ENCODE measurements at places on chromosomes 16 and 17.

- DNase-seq: no peak
Observed at GRCh38 chr16:144797-145252, 6.4 kb upstream of the NPRL3 start.

- no peak for DNase-seq
Observed at GRCh38 chr16:50395763-50396710, 27.2 kb upstream of the BRD7 start.

DNA sequence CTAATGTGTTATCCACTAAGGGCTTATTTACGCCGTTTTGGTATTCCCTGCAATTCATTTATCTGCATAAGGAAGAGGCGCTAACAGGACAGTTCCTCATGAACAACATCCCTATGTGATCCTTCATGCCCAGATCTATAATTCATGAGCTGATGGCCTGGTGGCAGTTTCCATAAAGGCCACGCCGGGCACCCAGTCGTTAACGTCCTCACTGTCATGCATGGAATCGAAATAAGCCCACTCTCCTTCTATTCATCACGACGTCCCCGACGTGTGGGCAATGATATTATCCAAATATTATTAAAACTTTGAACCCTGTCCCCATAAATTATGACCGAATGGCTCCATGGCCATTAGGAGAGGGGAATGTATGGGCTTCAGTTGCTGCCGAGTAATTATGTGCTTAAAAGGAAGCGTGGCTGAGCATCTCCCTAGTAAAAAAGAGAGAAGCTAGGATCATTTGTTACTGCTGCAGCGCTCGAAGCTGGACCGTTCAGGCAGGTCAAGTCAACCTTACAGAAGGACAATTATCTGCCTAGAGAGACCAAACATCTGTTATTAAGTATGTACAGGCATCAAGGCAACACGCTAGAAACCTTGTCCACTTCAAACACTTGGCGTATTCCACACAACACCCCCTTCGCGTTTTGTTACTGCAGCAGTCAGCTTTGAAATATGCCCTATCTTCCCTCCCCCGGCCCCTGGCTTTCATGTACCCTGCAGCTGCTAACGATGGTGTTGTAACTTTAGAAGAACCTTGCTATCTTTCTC is 94.0 kb upstream of the SALL1 start:
- no peak for DNase-seq

DNA sequence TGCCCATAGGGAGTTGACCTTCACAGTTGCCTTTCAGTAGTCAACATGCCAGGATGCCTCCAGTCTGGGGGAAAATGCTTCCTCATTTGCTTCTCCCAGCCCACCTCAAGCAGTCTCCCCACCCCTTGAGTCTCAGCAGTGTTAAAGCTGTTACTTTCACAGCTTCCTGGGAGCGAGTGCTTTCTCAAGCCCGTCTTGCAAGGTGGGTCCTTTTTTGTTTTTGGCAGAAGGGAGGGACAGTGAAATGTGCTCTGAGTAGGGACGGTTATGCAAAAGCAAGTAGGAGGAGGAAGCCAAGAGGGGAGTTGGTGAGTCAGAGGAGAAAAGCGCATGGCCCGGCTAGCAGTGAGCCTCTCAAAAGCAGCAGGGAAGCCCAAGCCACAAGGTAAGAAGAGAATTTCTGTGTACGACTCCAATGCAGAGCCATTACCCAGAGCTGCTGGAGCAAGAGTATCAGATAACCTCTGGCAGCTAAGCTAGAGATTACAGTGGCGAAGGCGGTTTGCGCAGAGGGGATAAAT is at the start of gene CHST4:
Gene CHST4, plus strand, starts transcription at position 316 of the 521 bp plus-strand sequence. CDS start 10,252 bp downstream, outside the sequence.
- DNase-seq: no peak

DNA sequence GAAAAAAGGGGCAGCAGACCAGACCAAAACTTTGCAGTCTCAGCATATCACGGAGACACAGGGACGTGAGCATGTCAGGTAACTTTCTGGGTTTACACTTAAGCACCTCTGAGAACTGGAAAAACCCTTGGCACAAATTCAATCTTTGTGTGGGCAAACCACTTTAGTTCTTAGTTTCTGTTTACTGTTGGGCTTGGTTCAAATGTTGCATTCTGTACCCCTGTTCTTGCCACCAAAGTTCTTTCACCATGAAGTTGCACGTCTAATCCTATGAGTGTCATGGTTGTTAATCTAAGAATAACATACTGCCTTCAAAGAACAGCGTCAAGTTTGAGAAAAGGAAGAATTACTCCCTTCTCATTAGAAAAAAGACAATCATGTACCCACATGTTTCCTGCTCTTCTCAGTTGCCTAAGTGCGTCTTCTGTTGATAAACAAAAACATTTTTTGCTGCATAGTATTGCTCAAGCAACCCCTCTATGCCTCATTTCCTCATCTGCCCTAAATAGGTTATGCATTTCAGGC is 11.6 kb downstream of the KRT33A start:
- DNase-seq: no peak

DNA sequence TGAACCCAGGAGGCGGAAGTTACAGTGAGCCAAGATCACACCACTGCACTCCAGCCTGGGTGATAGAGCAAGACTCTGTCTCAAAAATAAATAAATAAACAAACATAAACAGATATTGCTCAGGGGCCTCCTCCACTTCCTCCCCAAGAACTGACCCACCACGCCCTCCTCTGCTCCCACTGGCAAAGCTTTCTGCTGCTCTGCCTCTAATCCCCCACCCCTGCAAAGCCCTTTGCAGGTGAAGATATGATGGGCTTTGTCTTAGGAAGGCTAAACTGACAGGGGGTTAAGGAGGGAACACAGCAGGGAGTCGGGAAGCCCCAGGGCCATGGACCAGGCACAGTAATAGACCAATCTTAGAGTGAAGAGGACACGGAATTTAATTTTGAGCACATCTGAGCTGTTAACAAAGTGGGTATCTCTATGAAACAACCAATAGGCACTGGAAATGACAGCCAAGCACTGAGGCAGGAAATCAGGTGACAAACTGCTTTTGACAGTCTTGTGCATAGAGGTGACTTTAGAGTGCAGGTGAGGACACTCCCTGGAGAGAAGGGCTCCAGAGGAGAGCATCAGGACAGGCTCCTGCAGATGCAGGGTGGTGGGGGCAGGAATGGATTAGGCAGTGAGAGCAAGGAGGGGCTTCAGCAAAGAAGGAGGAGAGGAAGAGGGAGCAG is 6.4 kb upstream of the CD300LD start:
- DNase-seq: no peak

GRCh38 chr16:30805056-30805369 is 18.0 kb upstream of the ZNF629 start:
- no peak for DNase-seq

GRCh38 chr17:59790910-59791309 is 83.5 kb downstream of the VMP1 start:
- no peak for DNase-seq

DNA sequence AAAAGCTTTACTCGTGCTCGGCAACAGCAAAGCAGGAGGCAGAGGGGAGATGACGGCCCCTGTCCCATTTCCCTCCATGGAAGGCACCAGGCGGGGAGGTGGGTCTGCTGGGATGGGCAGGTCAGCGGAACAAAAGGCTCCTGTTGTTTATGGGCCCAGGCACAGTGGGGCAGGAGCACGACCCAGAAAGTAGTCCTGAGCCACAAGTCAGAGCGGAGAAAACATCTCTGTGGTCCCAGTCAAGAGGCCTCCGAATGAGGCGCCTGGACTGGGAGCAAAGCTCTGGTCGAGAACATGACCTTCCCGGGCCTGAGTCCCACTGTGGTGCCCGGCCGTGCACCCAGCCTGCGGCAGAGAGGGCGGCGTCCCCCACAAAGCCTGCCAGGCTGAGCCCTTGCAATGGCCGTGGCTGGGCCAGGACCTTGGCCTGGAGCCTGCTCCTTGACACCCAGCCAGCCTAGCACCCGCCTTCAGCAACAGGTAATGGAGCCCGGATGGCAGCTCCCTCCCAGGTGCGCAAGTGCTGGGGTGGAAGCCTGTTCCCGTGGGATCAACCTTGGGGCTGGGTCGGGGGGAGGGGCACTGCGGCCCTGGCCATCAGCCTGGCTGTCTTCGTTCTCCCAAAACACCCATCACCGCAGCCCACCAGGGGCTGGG is 3.6 kb downstream of the RFNG start:
- DNase-seq: no peak

GRCh38 chr17:46977348-46977747 is 1.7 kb downstream of the RPRML start:
- DNase-seq: no peak

- no peak for DNase-seq
Observed at GRCh38 chr17:81398176-81398831, 3.0 kb downstream of the BAHCC1 start.

DNA sequence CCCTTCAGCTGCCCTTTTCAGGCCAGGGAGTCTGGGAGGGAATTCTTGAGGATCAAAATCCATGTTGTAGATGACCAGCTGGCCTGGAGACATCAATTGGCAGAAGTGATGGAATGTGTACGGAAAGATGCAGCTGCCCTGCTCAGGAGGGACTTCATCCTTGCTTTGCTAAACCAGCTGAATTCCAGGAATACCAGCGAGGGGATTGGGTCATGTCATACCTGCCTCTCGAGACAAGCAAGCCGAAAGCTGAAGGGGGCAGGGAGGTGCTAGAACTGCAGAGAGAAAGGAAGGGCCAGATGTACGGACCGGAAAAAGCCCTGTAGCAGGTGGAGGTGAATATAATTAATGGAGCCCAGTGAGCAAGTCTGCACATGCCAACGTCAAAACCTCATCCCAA is 25.6 kb upstream of the NTN1 start:
- no peak for DNase-seq

DNA sequence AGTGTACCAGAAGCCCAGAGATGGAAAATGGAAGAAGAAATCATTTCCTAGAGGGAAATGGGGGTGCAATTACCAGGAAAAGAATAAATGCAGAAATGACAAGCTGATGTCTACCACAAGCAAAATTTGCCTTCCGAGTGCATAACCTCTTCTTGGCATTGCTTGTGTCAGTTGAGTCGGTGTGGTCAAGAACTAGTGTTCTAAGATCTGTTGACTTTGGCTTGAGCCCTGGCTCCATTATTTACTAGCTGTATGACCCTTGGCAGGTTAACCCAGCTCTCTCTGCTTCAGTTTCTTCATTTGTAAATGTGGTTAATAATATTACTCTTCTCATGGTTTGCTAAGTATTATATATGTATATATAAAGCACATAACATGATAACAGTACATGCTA is 273.0 kb upstream of the IRX5 start:
- DNase-seq: no peak

GRCh38 chr16:87603684-87604633 is 1.7 kb downstream of the JPH3 start:
- DNase-seq: no peak

DNA sequence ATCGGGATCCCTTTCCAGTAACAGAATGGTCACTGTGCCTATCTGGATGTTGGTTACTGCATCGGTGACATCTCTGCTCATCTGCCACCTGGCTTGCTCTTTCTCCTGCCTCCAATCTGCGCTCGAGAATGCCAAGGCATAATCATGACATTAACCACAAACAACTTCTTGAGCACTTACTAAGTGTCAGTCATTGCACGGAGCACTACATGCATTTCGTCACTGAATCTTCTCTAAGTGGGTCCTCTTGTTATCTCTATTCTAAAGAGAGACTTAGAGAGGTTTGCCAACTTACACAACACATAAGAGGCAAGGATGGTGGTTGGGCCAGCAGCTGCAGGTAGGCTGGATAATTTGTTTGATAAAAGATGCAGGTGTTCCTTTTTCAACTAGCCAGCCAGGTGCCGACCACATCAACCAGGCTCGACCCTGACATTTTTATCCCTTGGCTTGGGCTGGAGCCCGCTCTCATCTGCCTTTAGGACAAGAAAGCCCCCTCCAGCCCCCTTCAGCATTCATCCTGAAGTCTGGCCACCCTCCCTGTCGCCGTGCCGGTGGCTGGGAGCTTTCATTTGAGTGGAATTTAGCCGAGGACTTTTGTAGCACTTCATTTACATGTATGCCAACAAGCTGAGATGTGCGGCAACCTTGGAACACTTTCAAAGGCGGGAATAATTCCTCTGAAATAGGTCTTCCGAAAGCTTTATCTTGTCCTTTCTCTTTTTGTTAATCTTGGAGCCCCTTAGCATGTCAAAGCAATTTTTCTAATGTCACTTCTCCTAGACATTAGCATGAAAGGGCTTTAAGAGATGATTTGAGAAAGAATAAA is 89.3 kb upstream of the NKD1 start:
- DNase-seq: no peak

DNA sequence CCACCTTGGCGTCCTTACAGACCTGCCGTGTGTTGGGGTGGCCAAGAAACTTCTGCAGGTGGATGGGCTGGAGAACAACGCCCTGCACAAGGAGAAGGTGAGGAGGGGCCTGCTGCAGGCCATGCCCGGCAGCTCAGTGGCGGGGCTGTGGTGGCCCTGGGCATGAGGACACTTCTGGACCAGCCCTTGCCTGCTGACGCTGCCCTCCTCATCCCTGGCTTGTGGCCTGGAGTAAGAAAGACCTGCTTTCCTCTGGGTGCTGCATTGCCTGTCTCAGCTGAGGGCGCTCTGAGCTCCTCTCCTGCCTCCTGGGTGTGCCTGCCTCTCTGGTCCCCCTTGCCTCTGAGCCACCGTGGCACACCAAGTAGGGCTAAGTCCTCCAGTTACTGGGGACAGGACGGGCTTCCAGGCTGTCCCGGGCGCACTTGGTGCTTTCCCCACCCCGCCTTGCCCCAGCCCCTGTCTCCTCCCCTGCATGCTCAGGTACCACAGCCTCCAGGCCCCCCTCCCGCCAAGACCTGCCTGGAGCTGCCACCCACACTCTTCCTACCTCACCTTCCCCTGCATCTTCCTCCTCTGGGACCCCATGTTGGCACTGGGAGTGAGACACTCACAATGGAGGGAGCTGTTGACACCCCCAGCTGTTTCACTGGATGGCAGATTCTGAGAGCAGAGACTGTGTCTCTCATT is 8.7 kb downstream of the ENDOV start:
- no peak for DNase-seq

DNA sequence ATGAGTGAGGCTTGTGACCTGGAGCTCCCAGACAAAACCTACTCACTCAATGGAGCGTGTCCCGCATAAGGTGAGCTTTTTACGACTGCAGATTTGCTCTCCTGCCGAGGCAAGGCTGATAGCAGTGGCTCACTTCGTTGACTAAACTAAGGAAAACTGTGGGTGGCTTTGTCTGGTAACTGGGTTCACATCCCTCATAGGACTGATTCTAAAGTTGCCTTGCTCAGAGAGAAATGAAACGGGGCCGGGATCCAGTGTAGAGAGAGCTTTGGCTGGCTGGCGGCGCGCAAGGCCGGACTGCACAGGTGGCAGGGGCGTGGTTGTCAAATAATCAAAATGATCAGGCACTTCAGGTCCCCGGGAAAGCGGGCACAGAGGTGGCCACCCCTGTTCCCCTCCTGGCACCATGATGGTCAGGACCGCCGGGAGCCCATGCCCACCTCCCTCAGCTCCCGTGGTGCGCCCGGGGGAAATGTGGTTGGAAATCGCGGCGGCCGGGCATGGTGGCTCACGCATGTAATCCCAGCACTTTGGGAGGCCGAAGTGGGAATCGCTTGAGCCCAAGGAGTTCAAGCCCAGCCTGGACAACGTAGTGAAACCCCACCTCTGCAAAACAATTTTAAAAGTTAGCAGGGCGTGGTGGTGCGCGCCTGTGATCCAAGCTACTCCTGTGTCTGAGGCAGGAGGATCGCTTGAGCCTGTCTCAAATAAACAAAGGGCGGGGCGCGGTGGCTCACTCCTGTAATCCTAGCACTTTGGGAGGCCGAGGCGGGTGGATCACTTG is 26.6 kb upstream of the OR1F1 start:
- no peak for DNase-seq

GRCh38 chr17:79996291-79996690 is 39.4 kb downstream of the TBC1D16 start:
- no peak for DNase-seq

GRCh38 chr17:45782889-45783592 is 1.1 kb upstream of the CRHR1 start:
- no peak for DNase-seq

GRCh38 chr16:2912330-2913199 is 834 bp downstream of the FLYWCH1 start:
- no peak for DNase-seq
